ENCODE measurements at places on chromosomes 7 and 10.

- DNase-seq, result no peak
Measured at GRCh38 chr7:103902917-103903316, 86.5 kb downstream of the RELN start.

DNA sequence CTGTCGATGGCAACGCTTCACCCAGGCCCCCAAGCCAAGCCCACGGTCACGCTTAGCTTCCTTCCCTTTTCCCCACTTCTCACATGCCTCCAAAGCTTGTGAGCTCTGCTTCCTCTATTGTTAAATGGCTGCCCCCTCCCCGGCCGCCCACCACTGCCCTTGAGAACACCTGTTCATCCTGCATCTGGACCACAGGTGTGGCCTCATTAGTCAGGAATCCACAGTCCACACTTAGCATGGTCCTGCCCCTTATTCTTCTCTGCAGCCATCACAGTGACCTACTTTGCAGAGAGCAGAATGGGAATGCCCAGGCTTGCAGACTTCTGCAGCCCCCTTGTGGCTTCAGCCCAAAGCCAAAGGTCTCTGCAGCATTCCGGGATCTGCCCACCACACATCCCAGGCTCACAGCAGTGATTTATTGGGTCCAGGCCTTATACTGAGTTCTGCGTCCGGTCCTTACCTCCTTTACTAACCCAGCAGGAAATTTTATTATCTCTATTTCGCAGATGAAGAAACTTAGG lies 66.9 kb downstream of the PTPRE start:
- DNase-seq, result no peak

DNA sequence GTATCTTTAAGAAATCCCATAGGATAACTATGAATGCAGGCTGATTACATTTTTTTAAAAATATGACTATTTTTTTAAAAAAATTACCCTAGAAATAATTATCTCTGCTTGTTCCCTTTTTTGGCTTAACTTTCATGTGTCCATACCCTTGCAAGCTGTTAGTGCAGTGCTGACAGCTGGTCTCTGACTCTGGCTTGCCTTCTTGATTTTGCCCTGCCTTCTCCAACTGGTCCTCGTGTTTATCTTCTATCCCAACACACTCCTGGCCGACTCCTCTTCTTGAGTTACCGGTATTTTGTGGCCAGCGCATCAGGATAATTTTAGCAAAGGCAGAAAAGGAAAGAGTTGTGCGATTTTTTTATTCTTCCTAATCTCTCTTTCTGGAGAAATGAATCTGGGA lies 111.7 kb upstream of the STARD3NL start:
- no peak for DNase-seq

DNA sequence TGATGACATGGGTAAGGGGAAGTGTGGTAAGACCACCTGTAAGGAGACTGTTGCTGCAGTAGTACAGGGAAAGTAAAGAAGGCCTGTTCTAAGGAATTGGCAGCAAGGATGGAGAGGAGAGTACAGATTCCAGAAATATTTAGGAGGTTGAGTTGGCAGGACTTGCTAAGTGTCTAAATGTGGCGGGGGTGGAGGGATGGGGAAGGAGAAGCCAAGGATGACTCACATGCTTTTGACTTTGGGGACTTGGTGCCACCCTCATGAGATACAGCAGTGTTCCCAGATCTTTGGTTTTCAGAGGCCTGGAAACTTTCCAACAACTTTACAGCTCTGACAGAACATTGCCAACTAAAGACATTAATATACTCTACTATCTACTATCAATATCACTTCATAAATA lies 45.4 kb downstream of the CDK6 start:
- DNase-seq, result no peak

- no peak for DNase-seq
Measured at GRCh38 chr10:113957013-113957412, 86.7 kb upstream of the ADRB1 start.

Measured in RPMI8226 (cell line).